DMS79 treated with DMSO at 0.1 percent for 48 hours (cell line): ENCODE measurements at places on chromosomes 3 and 15.
A peak's percentile ranks its signal among the peaks of the same experiment; 100 is the strongest.

GRCh38 chr15:23954931-23955330 lies 267.8 kb upstream of the NDN start:
- DNase-seq: no peak

GRCh38 chr3:127822041-127822681 lies at the start of gene MGLL:
MGLL (minus strand) TSS chr3:127822515; CDS start chr3:127822318, 197 bp downstream.
- DNase-seq: peak; percentile 35

GRCh38 chr3:48507256-48508061 lies 3.5 kb upstream of the SHISA5 start:
- peak; percentile 45 for DNase-seq

- no peak for DNase-seq
Measured at GRCh38 chr3:50338965-50339364, 1.7 kb downstream of the RASSF1 start.

DNA sequence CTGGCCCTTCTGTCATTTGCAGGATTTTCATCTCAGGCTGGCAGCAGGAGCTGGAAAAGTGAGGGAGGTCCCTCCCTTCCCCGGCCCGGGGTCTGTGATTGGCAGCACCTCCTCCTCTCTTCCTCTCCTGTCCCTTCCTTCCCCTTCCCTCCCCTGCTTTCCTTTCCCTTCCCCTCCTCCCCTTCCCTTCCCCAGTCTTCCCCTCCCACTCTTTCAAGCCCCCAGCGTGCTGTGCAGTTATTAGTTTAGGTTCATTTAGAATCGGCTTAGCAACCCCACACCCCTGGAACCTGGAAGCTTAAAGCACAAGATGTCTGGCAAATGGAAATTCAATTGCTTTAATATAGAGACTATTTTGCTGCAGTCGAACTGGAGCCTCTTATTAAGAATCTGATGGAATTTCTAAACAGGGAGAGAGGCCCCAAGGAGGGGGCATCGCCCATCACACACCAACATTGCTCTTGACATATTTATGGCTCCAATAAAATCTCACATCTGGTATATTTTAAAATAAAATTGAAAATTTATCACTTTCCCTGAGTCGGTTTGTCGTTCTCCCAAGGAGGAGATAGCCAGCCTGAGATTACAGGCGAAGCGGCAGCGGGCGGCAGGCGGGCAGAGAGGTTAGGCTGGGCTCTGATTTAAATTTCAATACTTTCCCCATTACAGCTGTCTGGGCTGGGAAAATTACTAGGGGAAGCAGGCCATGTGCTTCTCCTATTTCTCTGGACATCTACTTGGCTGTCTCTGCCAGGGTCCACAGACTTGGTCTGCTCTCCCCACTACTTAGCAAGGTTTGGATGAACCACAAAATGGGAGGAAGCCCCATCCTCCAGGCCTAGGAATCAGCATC lies 98.9 kb downstream of the LINGO1 start:
- no peak for DNase-seq
